Activated naive CD4-positive, alpha-beta T cell treated with Interleukin-2 at 50 U/mL for 16 hours (primary cell): ENCODE measurements at places on chromosomes 6 and 20.
A peak's percentile ranks its signal among the peaks of the same experiment; 100 is the strongest.

DNA sequence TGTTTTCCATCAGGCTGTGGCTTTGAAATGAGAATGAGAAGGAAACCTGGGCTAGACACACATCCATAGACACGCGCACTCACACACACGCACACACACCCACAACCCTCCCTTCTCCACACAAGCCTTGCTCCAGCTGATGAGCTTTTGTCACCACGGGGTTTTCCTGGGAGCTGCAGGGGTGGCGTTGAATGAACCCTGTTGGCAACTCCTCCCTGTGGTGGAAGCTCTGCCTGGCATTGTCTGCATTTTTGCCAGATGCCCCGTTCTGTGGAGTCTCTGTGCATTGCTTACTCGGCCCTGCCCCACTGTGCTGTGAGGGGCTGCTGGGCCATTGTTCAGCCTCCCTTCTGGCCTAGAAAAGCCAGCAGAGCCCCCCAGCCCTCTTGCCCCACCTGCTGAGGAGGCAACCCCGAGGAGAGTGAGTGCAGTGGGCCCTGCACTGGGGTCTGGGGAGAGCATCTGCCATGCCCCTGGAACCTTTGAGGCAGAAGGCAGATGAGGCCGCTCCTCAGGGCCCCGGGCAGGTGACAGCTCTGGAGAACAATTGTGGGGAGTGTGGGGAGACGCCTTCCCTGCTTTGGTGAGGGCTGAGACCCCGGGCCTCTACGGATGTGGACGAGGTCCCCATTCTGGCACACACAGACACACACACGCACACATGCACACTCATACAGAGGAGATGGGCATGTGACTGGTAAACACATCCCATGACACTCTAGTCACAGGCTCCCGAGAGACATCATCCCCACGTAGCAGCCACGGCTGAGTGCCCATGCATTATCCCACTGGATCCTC, 9.9 kb downstream of the ADIG start:
- DNase-seq, result no peak

DNA sequence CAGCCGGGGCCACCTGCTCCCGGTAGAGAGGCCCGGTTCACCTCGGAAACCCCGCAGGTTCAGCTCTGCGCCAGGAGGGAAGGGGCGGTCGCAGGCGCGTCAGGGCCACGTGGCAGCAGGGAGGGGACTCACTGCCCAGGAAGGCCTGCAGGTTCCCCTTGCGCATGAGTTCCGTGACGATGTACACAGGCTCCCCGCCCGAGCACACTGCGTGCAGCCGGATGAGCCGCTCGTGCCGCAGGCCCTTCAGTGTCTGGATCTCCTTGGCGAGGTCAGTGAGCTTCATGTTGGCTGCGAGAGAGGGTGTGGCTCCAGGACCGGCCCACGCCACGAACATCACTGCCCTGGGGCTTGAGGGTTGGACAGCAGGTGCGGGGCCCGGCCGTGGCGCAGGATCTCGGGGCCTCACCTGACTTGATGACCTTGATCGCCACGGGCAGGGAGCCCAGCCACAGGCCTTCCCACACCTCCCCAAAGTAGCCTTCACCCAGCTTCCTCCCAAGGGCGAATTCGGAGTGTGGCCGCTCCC, 4.9 kb upstream of the PTK6 start:
- no peak for DNase-seq

- no peak for DNase-seq
Observed at GRCh38 chr6:143471822-143472221, 21.2 kb downstream of the PEX3 start.

DNA sequence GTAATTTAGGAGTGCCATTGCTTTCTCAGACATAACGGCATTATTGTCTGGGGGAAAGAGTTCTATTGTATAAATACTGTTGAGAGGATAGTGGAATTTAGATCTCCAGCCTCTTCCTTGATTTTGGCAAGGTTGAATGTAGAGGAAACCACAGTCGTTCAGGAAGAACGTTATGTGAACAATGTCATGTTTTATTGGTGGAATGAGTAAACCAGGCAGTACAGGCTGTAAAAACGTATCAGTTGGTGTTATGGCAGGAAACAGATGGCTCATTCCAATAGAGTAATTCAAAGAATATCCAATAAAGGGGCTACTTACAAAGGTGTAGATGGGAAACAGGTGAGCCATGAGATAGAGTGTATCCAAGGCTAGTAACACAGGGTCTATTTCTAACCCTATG, 123.6 kb upstream of the SLC35B3 start:
- no peak for DNase-seq

DNA sequence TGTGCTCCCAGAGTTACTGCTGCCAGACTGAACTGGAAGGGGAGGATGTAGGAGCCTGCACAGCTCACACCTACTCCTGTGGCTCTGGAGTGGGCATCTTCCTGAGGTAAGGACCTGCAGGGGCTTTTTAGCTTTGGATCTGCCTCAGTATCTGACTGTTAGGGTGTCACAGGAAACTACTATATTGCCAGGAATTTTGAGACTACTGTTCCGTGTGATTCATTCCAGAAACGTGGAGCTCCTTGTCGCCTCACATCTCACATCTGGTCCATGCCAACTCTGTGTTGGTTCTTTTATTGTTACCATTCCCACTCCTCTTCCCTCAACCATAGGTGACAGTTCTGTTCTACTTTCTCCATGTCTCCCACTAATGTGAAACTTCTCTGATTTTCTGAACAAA, 34.1 kb downstream of the PRPH2 start:
- no peak for DNase-seq

- no peak for DNase-seq
Observed at GRCh38 chr6:169158174-169158573, 95.5 kb downstream of the THBS2 start.

DNA sequence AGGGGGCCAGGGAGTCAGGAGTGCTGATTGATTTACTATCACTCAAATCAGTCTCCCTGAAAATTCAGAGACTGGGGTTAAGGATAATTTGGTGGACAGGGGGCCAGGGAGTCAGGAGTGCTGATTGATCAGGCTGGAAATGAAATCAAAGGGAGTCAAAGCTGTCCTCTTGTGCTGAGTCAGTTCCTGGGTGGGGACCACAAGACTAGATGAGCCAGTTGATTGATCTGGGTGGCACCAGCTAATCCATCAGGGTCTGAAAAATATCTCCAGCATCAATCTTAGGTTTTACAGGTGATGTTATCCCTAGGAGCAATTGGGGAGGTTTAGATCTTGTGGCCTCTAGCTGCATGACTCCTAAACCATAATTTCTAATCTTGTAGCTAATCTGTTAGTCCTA, 6.1 kb upstream of the AFG1L start:
- no peak for DNase-seq

- no peak for DNase-seq
Observed at GRCh38 chr6:43736844-43737243, 33.2 kb upstream of the VEGFA start.

GRCh38 chr20:53792946-53793536, 199.4 kb upstream of the ZNF217 start:
- no peak for DNase-seq

DNA sequence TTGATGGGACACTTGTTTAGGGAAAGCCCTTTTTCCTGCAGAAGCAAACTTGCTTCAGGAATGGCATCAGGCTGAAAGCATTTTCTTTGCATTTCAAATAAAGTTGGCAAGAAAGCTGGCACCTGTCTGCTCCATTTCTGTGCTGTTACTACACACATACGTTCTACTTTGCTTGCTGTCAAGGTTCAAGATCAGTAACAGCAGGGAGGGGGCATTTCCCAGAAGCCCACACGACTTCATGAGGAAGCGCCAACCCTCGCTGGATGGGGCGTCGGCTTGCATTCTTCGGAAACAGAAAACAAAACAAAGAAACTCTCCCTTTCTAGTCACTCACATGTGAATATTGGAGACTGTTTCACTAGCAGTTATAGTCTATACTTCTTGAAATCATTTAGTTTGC, 46.4 kb downstream of the AKAP12 start:
- no peak for DNase-seq

GRCh38 chr6:107235511-107235910, 120.2 kb upstream of the BEND3 start:
- no peak for DNase-seq

DNA sequence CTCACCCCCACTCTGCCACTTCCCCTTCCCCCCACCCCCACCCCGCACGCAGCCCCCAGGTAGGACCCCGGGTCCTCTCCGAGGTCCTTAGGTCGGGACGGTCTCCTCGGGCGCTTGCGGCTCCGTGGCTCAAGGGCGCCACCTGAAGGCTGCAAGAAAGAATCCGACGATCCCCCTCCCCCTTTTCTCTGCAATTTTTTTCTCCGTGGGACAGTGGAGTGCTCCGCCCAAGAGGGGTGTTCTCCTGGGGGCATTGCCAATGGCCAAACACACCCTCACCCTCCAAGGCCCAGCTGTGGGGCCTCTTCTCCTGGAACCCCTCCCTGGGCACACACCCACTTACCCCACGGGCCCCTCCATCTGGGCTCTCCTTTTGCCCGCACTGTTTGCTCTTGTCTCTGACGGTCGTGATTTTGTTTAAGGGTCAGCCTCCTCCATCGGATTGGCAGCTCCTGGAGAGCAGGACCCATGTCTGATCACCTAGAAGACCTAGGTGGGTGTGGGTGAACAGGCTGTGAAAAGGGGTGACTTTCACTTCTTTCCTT, 1.1 kb upstream of the TMEM74B start:
- peak; percentile 43 for DNase-seq

DNA sequence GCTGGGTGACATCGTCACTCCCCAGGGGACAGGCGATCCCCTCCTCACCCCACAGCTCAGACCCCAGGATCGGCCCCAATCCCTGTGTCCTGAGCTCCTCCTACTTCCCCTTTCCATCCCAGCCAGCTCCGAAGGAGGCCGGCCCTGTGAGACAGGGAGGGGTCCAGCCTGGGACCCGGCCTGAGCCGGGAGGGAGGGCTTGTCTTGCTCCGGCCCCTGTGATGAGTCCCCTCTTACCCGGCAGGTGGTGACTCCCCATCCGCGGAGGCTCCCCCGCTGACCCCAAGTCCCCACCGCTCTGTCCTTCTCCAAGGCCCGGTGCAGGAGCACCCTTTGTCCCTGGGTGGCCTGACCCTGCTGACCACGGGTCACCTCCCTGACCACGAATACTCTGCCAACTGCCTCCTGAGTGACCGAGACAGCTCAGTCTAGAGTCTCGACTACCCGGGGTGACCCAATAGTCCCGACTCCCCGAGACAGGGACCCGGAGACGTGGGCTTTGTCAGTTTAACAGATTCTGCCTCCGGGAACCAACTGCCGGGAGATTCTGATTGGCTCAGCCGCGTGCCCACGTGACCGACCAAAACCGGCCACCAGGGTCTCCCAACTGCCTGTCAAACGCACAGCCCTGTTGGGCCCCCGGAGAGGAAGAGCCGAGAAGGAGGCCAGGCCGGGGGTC, 187.4 kb upstream of the PROKR2 start:
- DNase-seq, result no peak

- DNase-seq, result no peak
Observed at GRCh38 chr20:41696428-41696827, 78.3 kb upstream of the CHD6 start.

- no peak for DNase-seq
Observed at GRCh38 chr6:111549746-111550145, 55.9 kb downstream of the TRAF3IP2 start.

- DNase-seq, result no peak
Observed at GRCh38 chr6:80234401-80234800, 127.9 kb downstream of the BCKDHB start.

DNA sequence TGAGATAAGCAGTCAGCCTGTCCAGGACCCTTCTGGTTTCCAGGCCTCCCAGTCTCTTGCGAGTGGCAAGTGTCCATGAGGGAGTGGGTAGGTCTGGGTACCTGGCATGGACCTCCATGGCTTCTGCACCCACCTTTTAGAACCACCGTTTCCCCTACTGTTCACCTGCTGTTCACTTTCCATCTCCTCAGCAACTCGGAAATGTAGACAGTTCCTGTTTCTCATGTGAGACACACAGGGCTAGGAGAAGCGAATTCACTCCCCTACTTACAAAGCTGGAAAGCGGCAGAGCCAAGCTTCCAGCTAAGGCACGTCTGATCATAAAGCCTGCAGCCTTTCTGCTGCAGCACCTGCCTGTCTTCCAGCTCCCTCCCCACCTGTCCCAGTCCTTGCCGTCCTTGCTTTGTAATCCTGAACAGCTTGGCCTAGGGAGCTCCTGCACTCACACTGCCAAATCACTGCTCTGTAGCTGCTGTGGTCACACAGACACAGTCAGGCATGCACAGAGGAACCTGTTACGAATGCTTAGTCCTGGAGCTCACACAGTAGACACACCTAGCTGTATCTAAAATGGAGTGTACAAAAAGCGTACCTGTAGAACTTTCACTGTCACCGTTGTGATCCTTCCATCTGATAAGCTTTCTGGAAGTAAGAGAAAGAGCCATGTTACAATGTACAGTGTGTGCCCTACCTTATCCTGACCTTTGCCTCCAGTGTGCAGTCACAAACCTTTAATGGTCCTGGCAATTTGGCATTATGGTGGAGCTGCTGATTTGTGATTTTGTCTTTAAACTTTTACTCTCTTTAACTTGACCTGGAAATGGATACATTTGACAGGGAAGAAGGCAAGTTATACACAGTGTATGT, 294.1 kb downstream of the NRN1 start:
- no peak for DNase-seq

DNA sequence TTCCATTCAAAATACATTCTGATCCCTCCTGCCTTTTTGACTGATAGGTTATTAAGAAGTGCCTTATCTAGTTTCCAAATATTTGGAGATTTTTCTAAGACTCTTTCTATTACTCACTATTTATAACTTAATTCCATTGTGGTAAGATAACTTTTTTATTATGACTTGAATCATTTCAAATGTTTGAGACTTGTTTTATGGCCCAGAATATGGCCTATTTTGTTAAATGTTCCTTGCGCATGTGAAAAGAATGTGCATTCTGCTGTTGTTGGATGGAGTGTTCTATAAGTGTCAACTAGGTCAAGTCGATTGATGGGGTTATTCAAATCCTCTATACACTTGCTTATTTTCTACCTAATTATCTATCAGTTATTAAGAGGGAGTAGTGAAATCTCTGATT, 13.1 kb upstream of the TCP11 start:
- DNase-seq, result no peak

GRCh38 chr6:19754686-19755085, 82.5 kb upstream of the ID4 start:
- no peak for DNase-seq

GRCh38 chr6:117264692-117265409, 507 bp upstream of the VGLL2 start:
- no peak for DNase-seq
